RWPE2 (cell line): ENCODE measurements at places on chromosomes 4 and X.

DNA sequence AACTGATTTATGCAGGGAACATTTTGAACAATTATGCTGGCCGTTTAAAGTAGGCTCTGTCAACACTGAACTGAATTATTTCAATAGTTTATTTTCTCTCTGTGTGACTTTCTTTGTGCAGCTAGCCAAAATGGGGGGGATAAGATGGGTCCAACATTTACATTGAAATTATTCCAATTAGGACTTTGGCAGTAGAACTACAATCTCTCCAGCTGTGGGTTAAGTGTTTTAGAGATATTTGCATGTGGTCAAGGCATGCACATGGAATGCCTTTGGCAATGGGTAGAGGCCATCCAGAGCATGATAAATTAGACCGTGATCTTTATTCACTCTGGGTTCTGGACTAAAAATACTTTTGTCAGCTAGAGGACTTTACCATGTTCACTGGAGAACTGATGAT is 107.9 kb upstream of the ELOVL6 start:
- H3K27ac ChIP-seq, result no peak overlapping the region
- H3K4me1 ChIP-seq, result no peaks in the 10 kb centered on the region
- H3K36me3 ChIP-seq, result no peaks in the 10 kb centered on the region

- no peak overlapping the region for H3K27ac ChIP-seq
- H3K4me3 ChIP-seq, result no peak overlapping the region
- H3K4me1 ChIP-seq, result no peaks in the 10 kb centered on the region
Observed at GRCh38 chr4:11367371-11367770, 61.3 kb downstream of the HS3ST1 start.

GRCh38 chr4:81659051-81659450 is 187.3 kb upstream of the RASGEF1B start:
- H3K4me1 ChIP-seq, result no peaks in the 10 kb centered on the region
- DNase-seq, result no peak
- no peak overlapping the region for H3K27ac ChIP-seq
- H3K36me3 ChIP-seq, result no peaks in the 10 kb centered on the region
- H3K27me3 ChIP-seq, result no peaks in the 10 kb centered on the region
- no peak overlapping the region for H3K4me3 ChIP-seq

DNA sequence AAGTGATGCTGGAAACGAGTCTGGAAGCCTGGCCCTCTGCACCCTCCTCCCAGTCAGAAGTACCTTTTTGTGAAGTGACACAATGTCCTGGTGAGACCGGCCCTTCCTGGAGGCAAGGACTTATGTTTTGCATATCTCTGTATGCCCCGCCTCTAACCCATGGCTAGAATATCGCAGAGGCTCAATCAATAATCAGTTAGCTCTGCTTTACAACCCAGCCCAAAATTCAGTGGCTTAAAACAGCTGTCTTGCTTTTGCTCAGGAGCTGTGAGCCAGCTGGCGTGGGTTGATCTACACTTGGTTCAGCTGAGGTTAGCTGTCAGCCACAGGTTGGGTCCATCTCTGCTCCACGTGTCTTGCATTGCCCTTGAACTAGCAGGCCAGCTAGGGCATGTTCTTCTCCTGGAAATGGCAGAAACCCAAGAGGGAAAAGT is 98.8 kb upstream of the METTL14 start:
- H3K27me3 ChIP-seq, result no peaks in the 10 kb centered on the region
- no peaks in the 10 kb centered on the region for H3K36me3 ChIP-seq
- H3K27ac ChIP-seq, result no peak overlapping the region
- no peaks in the 10 kb centered on the region for H3K4me1 ChIP-seq
- H3K4me3 ChIP-seq, result no peak overlapping the region

DNA sequence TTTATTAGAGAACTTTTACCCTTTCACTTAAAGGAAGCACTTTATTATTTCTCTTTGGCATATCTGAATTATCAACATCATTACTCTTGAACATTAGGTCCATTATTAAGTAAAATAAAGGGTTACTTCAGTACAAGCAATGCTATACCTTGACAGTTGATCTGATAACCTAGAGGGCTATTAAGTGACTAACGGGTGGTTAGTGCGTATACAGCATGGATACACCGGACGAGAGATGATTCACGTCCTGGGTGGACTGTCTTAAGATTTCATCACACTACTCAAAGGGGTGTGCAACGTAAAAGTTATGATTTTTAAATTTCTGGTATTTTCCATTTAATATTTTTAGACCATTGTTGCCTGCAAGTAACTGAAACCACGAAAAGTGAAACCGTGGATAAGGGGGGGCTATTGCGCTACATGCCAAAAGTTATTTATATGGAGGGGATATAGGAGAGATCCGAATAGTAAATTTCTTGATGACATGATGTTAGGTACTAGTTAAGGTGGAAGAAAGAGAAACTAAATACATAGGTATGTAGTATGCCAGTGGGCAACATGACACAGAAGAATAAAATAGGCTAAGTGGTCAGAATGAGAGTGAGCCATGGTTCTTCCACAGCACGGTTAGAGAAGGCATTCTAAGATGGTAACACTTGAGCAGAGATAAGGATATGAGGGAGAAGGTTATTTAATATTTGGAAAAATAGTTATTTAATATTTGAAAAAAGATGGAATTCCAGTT is 230.8 kb upstream of the ANKRD50 start:
- peaks cover 89% of the 10 kb centered on the region for H3K4me1 ChIP-seq
- no peaks in the 10 kb centered on the region for H3K36me3 ChIP-seq
- H3K4me3 ChIP-seq, result no peak overlapping the region
- DNase-seq, result peak; percentile 76

DNA sequence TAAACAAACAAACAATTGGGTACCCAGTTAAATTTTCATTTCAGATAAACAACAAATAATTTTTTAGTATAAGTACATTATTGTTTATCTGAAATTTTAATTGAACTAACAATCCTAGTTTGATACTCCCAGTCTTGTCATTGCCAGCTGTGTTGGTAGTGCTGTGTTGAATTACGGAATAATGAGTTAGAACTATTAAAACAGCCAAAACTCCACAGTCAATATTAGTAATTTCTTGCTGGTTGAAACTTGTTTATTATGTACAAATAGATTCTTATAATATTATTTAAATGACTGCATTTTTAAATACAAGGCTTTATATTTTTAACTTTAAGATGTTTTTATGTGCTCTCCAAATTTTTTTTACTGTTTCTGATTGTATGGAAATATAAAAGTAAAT is 2.9 kb downstream of the CXCL8 start:
- H3K27ac ChIP-seq, result no peak overlapping the region
- no peak for DNase-seq
- no peak overlapping the region for H3K4me3 ChIP-seq

- peaks cover 22% of the 10 kb centered on the region for H3K4me1 ChIP-seq
- no peaks in the 10 kb centered on the region for H3K27me3 ChIP-seq
- no peaks in the 10 kb centered on the region for H3K36me3 ChIP-seq
- peak overlapping the region; percentile 71 for H3K27ac ChIP-seq
Observed at GRCh38 chr4:98996056-98996764, 689 bp downstream of the METAP1 start.

GRCh38 chrX:108511721-108512120 is 72.1 kb downstream of the COL4A5 start:
- H3K4me1 ChIP-seq, result peaks cover 11% of the 10 kb centered on the region
- H3K4me3 ChIP-seq, result no peak overlapping the region
- H3K27me3 ChIP-seq, result no peaks in the 10 kb centered on the region
- H3K27ac ChIP-seq, result no peak overlapping the region
- no peak for DNase-seq

- H3K27me3 ChIP-seq, result no peaks in the 10 kb centered on the region
- DNase-seq, result no peak
- no peaks in the 10 kb centered on the region for H3K36me3 ChIP-seq
- no peak overlapping the region for H3K4me3 ChIP-seq
Observed at GRCh38 chr4:53863158-53863557, 201.2 kb downstream of the CHIC2 start.
